Stimulated activated CD8-positive, alpha-beta memory T cell treated with anti-CD3 and anti-CD28 coated beads, Interleukin-7, amount 100 ng/mL, for 1 hour (primary cell): ENCODE measurements at places on chromosomes 5 and 9.

DNA sequence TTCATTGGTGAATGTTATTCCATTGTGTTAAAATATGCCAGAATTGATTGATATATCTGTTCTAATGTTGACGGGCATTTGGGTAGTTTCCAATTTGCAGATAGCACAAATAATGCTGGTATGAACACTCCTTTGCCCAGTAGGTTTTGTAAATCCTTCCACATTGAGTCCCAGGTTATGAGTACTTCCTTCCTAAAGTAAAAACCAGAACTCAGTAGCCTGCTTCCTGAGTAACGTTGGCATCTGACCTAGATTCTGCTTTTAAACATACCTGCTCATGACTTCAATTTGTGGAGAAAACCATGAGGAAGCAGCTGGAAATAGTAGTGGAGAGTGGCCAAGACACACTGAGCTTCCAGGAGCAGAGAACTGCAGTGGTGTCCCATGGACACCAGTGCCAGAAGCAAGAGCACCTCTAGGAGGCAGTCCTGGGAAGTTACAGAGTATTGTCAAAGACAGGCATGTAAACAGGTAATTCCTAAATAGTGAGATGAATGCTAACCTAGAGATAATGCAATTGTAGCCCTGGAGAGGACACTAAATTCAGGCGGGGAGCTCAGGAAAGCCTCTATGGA lies 24.3 kb upstream of the RASGRF2 start:
- DNase-seq, result no peak

- no peak for DNase-seq
Measured at GRCh38 chr5:160188141-160189015, 40.9 kb upstream of the FABP6 start.

DNA sequence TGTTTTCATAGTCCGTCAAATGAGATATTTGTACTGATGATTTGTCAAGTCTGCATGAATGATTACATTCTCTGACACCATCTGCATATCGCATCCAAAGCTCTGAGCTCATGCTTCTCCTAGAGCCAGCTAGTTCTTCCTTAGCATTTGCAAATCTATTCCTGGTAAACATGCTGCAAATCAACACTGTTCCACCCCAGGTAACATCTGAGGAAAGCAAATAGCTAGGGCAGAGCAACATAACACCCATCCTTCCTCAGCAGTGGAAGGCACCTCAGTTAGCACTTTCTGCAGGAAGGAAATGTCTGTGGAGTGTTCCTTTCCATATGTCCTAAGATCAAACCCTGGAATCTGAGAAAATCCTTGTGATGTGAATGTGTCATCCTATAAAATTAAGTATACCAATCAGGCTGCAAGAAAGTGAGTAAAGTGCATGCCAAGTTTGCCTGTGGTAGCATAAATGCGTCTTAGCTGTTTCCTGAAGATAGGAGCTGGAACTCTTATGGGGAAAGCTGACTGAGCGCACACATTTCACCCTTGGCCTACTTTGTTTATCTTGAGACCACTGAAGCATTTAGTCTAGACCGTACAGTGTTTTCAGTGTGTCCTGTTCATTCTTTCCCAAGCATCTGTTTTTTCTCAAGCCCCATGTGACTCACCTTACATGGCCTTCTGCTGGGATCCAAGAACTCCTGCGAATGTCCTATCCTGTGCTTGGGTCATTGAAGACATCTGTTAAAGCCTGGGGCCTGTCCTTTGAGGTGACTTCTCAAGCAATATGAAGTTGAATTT lies 50.9 kb upstream of the STARD4 start:
- no peak for DNase-seq

GRCh38 chr5:8538821-8539220 lies 669.9 kb downstream of the MTRR start:
- no peak for DNase-seq

DNA sequence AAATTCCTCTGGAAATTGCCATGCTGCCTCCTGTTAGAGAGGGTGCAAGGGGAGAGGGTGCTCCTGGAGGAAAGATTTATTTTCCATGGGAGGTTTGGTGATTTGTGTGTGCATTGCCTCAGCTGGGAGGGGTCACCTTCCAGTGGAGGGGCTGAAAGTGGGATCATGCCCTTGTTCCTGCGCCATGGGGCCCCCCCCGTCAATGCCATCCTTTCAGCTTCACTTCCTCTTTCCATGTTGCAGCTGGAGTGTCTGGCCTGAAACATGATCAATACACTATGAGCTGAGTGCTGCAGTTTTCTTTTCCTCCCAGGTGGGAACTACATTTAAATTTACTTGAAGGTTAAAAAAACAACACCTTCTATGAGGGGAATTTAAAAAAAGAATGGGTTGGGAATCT lies 176.8 kb downstream of the MELK start:
- no peak for DNase-seq
